ENCODE measurements at places on chromosomes 11 and 22.
A peak's percentile ranks its signal among the peaks of the same experiment; 100 is the strongest.

DNA sequence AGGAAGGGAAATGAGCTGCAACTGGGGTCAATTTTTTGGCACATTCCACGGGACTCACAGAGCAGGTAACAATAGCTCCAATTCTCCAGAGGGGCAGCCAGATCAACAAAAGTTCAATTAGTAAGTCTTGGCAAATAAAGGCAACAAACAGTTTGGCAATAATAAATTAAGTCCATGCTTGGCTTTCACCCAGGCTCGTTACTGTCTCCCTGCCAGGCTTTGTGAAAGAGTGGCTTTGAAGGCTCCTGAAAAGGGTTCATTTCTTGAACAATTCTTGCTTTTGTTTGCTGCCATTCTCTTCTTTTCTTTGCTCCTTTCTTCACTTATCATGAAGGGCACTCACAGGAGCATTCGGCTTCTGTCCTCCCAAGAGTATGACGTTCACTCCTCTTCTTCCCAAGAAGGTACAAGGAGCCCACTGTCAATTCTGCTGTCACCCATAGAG is 123.3 kb downstream of the APIP start:
- no peak for DNase-seq

DNA sequence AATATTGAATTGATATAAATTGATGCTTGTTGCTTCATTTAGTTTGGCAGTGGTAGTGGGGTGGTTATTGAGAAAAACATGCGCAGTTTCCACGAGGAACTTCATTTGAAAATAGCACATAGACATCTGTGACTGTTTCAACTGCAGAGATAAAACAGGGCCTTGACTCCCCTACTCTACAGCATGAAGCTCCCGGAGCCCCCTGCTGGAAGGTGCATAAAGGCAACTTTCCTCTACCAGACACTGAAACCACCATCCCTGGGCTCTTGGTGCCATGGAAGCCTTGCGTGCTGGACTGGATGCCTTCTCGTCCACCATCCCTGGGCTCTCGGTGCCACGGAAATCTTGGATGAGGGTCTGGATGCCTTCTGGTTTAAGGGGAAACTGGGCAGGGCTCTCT is 195.9 kb downstream of the CSNK2A3 start:
- no peak for DNase-seq

GRCh38 chr11:9776203-9776602 is 112.3 kb downstream of the SWAP70 start:
- no peak for DNase-seq

- no peak for DNase-seq
Observed at GRCh38 chr11:47388697-47389576, 10.6 kb upstream of the SPI1 start.

DNA sequence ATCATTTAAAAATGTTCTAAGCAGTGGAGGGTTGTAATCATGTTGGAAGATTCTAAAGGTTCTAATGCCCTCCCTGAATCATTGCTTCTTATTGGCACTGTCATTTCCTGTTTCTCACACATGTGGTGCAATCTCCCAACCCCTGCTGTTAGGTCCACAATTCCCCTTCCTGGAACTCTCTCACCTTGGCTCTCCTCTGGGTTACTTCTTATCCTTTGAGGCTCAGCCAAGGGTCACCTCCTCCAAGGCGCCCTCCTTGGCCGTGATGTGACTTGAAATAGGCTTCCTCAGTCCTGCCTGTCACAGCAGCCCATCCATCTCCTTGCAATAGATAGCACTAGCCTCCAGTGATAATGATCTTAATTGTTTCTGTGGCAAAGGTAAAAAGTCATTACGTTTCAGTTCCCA is 149.8 kb downstream of the TTC17 start:
- no peak for DNase-seq

DNA sequence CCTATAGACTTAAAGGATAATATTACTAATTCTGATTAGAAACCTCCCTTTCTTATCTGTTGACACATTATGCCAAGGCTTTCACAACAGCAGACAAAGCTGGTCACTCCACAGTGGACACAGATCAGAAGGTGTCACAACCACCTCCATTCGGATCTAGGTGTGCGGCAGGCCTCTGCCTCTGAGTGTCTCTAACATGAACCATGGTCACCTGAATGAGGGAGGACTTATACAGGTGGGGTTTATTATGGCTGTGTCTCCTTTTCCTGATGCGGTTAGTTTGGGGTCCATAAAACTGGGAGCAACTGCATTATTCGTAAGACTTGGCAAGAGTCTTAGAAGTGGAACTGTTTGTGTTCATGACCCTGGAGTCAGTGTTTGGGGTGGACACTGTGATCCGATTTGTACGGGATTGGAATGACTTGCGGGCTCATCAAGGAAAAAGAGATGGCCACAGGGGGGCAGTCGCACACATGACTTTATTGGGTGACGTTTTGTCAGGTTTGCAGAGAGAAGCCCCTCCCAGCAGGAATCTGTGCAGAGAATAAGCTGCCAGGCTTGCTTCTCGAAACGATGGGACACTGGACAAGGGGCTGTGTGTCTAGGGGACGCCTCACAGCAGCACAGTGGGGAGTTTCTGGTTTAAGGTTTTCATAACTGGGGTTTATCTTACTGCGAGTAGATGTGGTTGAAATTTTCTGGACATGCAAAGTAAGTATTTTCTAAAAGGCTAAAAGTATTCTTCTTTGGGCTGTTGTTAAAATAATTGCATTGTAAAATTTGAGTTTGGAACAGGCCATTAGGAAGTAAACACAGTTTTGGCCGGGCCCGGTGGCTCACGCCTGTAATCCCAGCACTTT is 90.6 kb downstream of the GAB4 start:
- DNase-seq = peak; percentile 38
